K562 (cell line): ENCODE measurements at places on chromosomes 1 and 21. TPM values are rescaled to one million over a fixed set of nuclear protein-coding genes. Genes with fewer than 3 reads are reported as not detected.
A peak's percentile ranks its signal among the peaks of the same experiment; 100 is the strongest.

DNA sequence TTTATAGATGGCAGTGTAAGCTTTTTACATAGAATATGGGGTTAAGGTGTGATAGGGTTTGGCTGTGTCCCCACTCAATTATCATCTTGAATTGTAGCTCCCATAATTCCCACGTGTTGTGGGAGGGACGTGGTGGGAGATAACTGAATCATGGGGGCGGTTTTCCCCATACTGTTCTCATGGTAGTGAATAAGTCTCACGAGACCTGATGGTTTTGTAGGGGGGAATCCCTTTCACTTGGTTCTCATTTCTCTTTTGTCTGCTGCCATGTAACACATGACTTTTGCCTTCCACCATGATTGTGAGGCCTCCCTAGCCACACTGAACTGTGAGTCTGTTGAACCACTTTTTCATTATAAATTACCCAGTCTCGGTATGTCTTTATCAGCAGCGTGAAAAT is 290.3 kb upstream of the B3GALT2 start:
- no peak for DNase-seq

DNA sequence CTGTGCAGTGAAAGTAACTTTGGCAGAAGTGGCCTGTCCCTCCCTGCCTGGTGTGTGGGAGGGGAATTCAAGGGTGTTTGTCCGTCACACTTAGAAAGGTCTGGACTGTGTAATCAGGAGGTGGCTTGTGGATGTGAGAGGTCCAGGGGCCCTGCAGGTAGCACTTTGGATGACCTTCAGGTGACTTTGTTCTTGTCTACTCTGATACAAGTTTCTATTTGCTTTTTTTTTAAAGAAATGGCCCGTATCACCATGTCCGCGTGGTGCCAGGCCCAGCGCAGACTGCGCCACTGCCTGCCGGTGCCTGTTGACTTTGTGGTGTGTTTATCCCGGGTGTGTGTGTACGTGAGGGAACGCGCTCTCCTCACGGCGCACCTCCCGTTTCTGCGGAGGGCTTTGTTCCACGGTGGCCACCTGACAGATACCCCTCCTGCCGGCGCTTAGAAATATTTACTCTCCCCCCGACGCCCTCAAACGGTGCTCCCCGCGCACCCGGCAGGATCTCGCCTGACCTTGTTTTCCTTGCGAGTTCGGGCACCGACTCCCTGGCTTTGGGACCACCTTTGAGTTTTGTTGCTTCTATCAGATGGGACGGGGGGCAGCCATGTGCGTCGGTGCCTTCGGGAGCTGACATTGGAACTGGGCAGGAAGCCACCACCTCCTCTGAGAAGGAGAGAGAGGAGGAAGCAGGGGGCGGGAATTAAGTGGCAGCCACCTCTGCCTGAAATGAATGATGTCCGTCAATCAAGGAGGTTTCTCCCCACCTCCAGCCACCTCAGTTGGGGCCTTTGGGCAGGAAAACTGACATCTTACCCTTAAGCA is 119.4 kb downstream of the PRDM16 start:
- no peak for DNase-seq

Gene NR1I3
- total RNA-seq, result not detected in 2 replicates

- peak; percentile 57 for DNase-seq
Observed at GRCh38 chr1:202806845-202807450, 1.3 kb downstream of the KDM5B start.

Gene TTC39A
- total RNA-seq, result 0.53 and 0.92 TPM in 2 replicates

DNA sequence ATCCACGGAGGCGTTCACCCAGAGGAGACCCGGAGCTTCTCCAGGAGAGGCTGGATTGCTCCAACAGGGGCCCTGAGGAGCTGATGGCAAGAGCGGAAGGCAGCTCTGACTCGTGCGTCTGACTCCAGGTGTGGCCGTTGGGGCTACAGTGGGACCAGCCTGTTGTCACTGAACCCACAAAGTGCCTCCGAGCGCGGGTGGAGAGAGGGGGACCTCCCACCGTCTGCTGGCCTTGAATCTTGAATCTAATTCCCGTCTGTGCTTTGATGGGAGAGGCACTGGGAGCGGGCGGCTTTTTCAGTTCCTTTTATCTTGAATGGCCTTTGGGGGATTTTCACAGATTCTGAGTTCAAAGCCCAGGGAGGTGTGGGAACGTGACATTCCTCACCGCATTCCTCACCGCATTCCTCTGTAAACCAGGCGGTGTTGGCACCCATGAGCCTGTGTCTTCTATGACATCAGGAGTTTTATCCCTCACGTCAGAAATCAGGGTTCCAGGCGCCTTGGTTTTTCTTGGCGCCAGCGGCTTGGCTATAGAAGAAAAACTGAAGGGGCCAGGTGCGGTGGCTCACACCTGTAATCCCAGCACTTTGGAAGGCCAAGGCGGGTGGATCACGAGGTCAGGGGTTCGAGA is 39.2 kb upstream of the COL18A1 start:
- DNase-seq, result no peak

DNA sequence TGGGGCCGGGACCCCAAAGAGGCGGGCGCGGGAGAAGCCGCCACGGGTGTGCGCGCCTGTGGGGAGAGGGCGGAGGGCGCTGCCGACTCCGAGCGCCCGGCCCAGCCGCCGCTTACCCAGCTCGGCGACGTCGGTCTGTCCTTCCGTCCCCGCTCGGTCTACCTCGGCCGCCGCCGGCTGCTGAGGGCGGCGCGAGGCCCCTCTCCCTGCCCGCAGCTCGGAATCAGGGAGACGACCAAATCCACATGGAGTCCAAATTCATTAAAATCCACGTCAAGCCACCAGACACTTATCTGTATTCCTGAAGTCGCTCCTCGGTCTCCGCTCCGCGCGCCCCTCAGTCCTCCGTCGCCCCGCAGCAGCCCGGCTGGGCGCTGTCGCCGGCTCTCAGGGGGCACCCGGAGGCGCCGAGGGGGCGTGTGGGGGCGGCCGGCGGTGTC is 637 bp downstream of the PLXNA2 start:
- peak; percentile 44 for DNase-seq

Gene TMEM50B
- total RNA-seq, result 24.1 and 25.7 TPM in 2 replicates

- DNase-seq, result peak; percentile 78
Observed at GRCh38 chr21:34630536-34631143, 15.7 kb upstream of the RCAN1 start.

- DNase-seq, result no peak
Observed at GRCh38 chr1:77467021-77467595, 185.3 kb downstream of the AK5 start.

DNA sequence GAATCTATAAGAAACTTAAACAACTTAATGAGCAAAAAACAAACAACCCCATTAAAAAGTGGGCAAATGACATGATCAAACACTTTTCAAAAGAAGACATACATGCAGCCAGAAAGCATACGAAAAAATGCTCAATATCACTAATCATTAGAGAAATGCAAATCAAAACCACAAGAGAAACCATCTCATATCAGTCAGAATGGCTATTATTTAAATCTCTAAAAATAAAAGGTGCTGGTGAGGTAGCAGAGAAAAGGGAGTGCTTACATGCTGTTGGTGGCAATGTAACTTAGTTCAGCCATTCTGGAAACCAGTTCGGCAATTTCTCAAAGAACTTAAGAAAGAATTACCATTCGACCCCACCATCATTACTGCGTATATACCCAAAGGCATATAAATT is 147.7 kb downstream of the FAF1 start:
- DNase-seq, result no peak

Gene SPATA21
- total RNA-seq, result 0.13 TPM in 1 of 2 replicates, not detected in the other

DNA sequence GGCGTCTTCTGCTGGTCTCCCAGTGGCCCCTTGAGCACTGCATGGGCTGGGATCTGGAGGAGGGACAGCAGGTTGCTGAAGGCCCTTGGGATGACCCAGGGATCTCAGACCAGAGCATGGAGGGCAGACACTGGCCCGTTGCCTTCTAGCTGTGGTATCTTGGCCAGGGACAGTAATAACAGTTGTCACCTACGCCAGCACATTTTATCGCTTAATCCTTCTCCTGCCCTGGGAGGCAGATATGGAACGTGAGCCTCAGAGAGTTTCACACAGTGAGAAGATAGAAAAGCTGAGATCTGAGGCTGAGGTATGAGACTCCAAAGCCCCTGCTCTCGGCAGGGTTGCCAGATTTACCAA is 40.1 kb upstream of the RD3 start:
- no peak for DNase-seq

DNA sequence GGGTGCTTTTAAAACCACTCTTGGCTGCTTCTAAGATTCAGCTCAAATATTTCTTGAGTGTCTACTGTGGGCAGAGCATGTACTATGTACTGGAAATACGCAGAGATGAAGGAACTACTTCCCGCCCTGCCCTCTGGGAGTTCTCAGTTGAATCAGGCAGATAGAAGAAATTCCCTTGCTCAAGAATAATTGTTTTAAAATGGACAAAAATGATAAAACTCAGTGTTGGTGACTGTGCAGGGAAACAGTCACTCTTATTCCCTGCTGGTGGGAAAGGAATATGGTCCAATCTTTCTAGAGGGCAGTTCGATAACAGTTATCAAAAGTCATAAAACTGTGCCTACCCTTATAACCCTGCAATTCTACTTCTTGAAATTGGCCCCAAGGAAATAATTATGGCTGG is 16.9 kb upstream of the GRHL3 start:
- no peak for DNase-seq

- no peak for DNase-seq
Observed at GRCh38 chr21:40060083-40060677, 192.9 kb downstream of the PCP4 start.

Gene RHBDL2
- not detected in 2 replicates for total RNA-seq

Gene SLC45A1
- not detected in 2 replicates for total RNA-seq

- DNase-seq, result no peak
Observed at GRCh38 chr1:60113596-60113995, 40.0 kb upstream of the C1orf87 start.

GRCh38 chr21:32096411-32096810 is 182.4 kb downstream of the MIS18A start:
- DNase-seq, result peak; percentile 54

Gene CCDC185
- total RNA-seq, result not detected in 2 replicates

GRCh38 chr1:43368646-43369020 is 822 bp upstream of the ELOVL1 start:
- DNase-seq, result no peak

DNA sequence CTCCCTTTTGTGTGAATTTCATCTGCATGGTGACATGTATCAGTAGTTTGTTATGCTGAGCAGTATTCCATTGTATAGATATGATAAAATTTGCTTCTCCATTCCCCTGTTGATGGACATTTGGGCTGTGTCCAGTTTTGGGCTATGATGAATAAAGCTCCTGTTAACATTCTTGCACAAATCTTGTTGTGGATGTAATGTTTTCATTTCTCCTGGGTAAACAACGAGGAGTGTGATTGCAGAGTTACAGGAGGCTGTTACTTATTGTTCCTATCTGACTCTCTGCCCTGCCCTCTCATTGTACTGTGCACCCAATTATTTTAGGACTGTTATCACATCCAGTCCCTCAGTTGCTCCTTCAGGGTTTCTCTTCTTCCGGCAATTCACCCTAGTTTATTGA is 24.2 kb downstream of the MAPKAPK2 start:
- no peak for DNase-seq

DNA sequence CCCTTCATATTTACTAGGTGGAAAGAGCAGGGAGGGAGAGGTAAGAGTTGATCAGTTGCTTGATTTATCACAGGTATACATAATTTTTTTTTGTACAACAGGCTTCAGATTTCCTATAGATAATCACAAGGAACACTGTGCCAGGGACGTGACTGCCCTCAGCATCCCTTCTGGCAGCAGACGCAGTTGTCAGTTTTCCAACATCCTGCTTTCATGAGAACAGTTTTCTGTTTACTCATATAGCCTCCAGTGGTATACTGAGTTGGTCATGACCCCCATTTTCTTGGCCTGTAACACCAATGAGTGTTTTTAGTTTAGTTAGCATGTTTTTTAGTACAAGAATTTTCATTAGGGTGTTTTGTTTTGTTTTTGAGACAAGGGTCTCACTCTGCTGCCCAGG is 37.9 kb upstream of the PTPRF start:
- DNase-seq, result no peak

GRCh38 chr1:101697072-101697471 is 299.7 kb downstream of the OLFM3 start:
- DNase-seq, result no peak

DNA sequence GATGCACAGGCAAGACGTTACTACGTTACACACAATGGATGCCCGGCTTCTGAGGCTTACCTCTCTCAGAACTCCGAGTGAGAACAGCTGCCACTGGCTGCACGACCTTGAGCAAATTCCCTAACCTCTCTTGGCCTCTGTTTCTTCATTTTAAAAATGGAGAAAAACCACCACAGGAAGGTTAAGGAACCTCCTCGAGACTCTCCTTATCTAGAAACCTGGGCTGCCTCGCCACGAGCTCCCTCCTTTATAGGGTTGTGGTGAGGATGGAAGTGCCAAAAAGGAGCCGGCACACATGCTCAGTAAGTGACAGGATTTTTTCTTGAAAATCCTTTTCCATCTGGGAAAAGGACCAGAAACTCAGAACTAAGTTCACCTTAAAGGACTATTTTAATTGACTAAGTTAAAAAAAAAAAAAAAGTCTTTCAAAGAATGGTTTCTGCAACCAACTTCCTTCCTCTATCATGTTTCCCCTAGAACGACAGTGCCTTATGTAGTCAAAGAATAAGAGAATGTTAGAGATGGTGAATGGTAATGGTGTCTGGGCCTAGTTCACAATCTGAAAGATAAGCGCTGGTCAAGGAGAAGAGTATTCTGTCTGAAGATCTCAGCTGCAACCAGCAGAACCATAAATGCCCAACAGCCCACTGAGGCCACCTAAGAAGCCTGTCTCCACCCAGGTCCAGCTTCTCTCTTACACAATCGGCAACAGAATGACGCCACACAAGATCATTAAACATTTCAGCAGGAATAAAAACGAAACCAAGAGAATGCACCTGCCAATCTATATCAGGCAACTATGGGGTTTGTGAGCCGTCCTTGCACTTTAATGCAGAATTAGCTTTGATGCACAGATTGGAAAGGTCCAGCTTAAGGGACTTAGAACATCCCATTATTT is 64.9 kb downstream of the SLC45A1 start:
- DNase-seq, result no peak

DNA sequence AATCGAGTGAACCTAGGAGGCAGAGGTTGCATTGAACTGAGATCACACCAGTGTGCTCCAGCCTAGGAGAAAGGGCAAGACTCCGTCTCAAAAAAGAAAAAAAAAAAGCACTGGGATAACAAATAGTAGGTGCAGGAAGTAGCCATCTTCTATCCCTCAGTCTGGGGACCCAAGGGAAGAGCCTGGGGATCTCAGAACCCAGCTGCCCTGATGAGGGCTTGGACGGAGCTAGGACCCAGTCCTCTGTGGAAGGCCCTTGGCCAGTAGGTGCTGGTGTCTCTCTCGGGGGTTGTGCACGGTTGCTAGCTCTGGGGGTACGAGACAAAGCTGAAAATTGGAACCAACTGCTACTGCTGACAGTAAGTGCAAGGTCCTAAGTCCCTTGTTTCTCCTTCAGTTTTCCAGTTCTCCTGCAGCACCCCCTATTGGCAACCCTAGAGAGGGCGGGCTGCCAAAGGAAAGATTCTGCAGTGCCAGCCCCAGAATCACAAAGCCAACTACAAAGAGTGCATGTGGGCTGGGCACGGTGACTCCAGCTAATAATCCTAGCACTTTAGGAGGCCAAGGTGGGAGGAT is 57.6 kb upstream of the KIF1B start:
- peak; percentile 58 for DNase-seq

- DNase-seq, result no peak
Observed at GRCh38 chr1:98896711-98897445, 107.8 kb downstream of the PLPPR5 start.

- peak; percentile 73 for DNase-seq
Observed at GRCh38 chr1:26190373-26190987, at the start of gene CATSPER4. CATSPER4 (plus strand) TSS chr1:26190602; CDS start chr1:26190628, 26 bp downstream.

GRCh38 chr1:218217040-218217439 is 68.1 kb upstream of the RRP15 start:
- no peak for DNase-seq

Gene LHX8
- total RNA-seq, result not detected in 2 replicates

- no peak for DNase-seq
Observed at GRCh38 chr1:50343323-50343722, 79.9 kb downstream of the DMRTA2 start.
